ENCODE measurements at places on chromosomes 12 and 14. TPM values are rescaled to one million over a fixed set of nuclear protein-coding genes. Genes with fewer than 3 reads are reported as not detected.

DNA sequence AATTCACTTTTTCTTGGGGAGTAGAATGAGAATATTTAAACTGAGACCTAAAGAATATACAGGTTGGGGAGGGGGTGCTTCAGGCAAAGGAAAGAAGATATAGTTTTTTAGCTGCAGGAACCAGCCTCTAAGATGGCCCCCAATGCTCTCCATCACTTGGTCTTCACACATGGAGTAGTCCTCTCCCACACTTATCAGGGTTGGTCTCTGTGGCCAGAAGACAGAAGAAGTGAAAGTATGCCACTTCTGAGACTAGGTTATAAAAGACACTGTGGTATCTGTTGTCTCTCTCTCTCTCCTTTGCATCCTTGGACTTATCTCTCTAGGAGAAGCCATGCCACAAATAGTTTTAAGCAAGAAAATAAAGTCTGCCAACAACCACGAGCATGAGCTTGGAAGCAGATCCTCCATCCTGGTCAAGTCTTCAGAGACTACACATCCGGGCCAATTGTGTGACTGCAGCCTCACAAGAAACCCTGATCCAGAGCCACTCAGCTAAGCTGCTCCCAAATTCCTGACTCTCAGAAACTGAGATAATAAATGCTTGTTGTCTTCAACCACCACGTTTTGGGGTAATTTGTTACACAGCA is 18.0 kb downstream of the PUS7L start:
- H3K27me3 ChIP-seq, result no peaks in the 10 kb centered on the region
- H3K4me1 ChIP-seq, result no peaks in the 10 kb centered on the region
- H3K36me3 ChIP-seq, result peaks cover 38% of the 10 kb centered on the region
- no peak overlapping the region for H3K27ac ChIP-seq
- H3K4me3 ChIP-seq, result no peak overlapping the region

DNA sequence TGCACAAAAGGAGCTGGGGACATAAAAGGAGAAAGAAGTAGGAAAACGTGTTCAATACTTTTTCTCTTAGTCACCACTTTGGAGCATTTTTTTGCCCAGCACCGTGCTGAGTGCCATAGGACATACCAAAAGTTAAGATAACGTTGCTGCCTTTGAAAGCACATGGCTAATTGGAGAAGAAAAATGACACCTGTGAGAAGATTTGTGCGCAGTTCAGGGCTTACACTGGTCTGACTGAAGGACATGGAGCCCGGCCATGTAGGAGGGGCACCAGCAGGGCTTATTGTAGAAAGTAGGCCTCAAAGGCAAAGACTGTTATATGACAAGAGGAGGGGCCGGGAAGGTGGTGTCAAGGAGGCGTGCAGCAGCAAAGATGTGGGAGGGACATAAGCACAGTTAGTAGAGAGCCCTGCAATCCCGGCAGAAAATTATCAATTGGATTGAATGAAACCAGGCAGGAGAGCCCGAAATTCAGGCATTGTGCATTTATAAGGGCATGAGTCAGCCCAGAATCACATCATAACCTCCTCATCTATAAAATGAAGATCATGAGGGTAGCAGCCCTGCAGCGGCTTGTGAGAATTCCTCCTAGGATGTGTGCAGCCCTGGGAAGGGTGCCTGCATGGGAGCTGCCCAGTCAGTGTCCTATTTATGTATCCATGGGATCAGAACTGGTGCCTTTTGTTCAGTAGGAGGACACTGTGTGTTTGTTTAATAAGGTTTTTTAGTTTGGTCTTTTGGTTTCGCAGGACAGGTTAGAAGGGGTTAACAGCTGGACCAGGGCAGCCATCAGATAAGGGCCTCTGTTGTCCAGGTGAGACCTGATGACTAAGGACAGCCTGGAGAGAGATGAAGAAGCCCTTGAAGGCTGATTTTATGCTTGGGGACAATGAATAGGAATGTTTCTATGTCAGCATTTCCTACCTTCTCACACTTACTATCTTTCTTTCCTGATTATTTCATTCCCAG is 122.4 kb downstream of the GPR135 start:
- H3K36me3 ChIP-seq, result peaks cover 10% of the 10 kb centered on the region
- no peak overlapping the region for H3K27ac ChIP-seq
- H3K4me3 ChIP-seq, result no peak overlapping the region
- H3K27me3 ChIP-seq, result no peaks in the 10 kb centered on the region
- DNase-seq, result no peak

DNA sequence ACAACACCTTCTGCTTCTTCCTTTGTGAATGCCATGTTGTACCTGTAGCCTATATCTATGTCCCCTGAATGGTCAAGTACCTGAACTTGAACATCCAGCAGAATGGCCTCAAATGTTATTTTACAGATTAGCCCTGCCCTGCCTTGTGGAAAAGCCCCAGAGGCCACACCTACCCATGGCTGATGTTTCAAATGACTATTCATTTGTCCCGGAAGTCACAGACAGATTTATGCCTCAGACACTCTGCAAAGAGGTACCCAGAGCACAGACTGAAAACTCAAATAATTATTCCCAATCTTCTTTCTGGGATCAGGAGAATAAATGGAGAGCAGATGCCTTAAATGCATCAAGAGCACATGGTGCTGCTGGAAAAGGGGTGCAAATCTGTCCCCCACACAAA is 13.0 kb upstream of the DPF3 start:
- H3K4me3 ChIP-seq, result no peak overlapping the region
- no peaks in the 10 kb centered on the region for H3K4me1 ChIP-seq
- no peak for DNase-seq
- no peak overlapping the region for H3K27ac ChIP-seq
- H3K36me3 ChIP-seq, result no peaks in the 10 kb centered on the region

The IQSEC3 gene
- polyA plus RNA-seq, result 0.97 TPM

The KRT83 gene
- polyA plus RNA-seq, result not detected

The ZNF641 gene
- polyA plus RNA-seq, result 13.4 TPM

DNA sequence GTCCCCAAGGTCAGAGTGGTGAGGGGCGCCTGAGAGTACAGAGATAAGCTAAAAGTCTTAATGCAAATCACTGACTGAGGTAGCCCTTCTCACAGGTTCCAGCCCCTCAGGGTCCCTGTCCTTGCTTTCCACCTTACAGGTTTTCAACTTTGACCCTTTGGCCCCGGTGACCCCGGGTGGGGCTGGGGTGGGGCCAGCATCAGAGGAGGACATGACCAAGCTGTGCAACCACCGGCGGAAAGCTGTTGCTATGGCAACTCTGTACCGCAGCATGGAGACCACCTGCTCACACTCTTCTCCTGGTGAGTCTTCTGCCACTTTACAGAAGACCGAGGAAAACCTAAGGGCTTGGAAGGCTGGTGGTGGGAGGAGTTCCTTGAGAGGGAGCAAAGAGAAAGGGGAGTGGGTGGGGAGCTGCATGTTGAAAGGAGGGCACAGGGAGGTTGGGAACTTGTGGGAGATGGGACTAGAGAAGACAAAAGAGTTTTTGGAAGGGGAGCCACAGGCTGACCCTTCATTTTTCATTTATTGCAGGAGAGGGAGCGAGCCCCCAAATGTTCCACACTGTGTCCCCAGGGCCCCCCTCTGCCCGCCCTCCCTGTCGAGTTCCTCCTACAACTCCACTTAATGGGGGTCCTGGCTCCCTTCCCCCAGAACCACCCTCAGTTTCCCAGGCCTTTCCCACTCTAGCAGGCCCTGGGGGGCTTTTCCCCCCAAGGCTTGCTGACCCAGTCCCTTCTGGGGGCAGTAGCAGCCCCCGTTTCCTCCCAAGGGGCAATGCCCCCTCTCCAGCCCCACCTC is 2.4 kb downstream of the MBD6 start:
- H3K4me3 ChIP-seq, result no peak overlapping the region
- peak overlapping the region; percentile 91 for H3K27ac ChIP-seq
- DNase-seq, result no peak
- H3K36me3 ChIP-seq, result peaks cover 18% of the 10 kb centered on the region

GRCh38 chr12:65039301-65039700 is 81.8 kb downstream of the WIF1 start:
- H3K27me3 ChIP-seq, result no peaks in the 10 kb centered on the region
- no peaks in the 10 kb centered on the region for H3K36me3 ChIP-seq
- no peak overlapping the region for H3K27ac ChIP-seq
- no peak overlapping the region for H3K4me3 ChIP-seq
- DNase-seq, result no peak

DNA sequence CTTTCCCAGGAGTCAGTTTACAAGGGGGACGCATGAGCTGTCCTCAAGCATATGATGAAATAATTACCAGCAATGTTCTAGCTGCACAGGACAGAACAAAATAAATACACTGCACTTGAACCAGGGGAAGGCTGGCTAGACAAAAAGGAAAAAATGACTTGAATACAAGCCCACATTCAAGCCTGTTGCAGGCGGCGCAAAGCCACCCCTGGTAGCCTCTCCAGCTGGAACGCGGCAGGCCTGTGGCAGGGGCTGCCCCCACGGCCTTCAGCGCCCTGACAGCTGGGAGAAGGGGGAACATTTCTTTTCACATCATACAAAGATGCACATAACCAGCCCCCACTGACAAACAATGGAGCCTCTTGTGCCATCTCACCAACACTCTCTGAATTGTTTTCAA is 57.1 kb downstream of the TRAFD1 start:
- no peaks in the 10 kb centered on the region for H3K27me3 ChIP-seq
- no peak overlapping the region for H3K4me3 ChIP-seq
- no peak for DNase-seq
- no peaks in the 10 kb centered on the region for H3K4me1 ChIP-seq
